ENCODE measurements at places on chromosomes 13 and 19.

GRCh38 chr19:2112516-2113320 is 16.0 kb downstream of the IZUMO4 start:
- DNase-seq, result no peak

DNA sequence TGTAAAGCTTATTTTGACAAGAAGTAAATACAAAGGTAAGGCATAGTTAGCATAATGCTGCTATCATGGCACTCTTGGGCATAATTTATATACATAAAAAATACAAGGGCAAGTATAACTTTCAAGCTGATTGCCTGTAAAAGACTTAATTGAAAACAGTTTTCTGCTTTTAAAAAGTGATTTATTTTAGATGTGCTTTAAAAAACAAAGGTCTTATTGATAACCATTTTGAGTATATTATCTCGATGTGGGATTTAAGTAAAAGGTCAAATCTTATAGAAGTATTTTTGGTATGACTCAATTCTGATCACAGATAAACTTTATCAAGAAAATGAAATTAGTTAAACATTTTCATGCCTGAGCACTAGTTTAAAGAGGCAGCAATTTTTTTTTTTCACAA is 175.8 kb downstream of the KCNRG start:
- no peak for DNase-seq

DNA sequence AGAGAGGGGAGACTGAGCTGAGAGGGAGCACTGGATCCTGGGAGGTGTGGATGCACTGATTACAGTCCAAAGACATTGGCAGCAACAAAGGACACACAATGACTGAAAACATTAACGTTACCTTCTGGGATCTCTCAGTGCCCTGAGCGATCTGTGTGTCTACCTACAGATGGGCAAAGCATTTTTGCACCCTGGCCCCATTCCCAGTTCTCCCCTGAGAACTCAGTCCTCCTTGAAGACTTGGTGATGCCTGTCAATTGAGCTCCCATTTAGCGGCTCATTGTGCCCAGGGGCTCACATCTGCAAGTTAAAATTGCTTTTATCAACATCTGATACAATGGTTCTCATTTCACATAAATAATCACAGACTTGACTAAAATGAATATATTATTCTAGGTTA is 62.5 kb downstream of the CDADC1 start:
- no peak for DNase-seq

DNA sequence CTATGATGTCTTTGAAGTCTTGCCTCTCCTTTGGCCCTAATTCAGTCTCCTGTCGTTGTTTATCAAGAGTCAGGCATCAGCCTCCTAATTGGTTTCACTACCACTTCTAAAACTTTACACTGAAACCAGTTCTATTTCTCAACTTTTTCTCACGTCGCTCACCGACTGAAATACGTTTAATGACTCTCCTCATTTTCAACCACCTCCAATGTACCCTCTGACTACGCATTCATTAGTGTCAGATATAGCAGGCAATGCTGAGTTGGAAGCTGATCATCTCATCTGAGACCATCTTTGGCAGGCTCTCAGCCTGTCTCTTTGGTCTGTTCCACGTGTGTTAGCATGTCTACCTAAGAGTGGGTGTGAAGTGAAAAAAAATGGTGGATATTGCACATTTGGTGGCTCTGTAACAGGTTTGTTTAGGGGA is 128.1 kb downstream of the KL start:
- DNase-seq, result no peak

GRCh38 chr19:13011653-13012389 is 16.5 kb downstream of the NFIX start:
- no peak for DNase-seq

DNA sequence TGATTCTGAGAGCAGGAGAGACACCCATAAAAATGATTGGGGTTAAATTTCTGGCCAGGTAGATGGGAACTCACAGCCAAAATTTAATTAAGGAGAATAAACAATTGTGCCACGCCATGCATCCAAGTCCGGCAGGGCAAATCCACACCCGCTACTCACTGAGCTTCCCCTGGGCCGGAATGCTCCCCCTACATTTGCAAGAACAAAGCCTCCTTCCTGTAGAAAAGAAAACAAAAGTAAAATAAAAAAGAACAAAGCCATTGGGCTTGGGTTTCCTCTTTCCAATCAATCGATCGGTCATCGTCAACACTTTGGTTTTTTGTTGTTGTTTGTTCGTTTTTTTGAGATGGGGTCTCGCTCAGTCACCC is 30.2 kb upstream of the TFDP1 start:
- no peak for DNase-seq

DNA sequence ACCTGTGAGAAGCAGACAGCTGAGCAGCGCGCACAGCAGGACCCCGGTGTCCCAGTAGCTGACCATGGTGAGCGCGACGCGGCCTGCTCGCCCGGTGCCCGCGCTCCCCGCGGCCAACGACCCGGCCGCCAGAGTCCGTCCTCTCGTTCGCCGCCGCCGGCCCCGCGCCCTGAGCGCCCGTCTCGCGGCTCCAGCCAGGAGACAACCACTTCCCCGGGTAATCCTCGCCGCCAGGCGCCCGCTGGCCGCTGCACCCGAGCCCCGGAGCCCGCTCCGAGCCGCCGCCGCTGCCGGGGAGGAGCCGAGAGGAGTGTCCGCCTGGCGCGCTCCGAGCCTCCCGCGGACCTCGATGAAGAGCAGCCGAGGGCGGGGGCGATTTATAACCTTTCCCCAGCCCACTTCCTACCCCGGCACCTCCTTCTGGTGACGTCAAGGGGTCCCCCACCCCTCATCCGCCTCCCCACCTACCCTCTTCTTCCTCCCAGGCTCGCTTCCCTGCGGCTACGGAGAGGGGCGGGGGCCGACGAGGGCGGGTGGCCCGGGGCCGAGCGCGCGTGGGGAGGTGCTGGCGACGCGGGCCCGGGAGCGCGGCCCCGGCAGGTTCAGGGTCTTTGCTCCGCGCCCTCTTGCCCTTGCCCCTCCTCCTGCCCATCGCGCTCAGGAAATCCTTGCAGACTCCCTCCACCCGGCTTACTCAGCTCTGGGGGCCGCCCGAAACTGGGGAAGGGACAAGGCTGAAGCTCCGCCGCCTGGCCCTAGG is at the start of gene FLT1:
TSS of gene FLT1 (minus strand) at position 351 of the 760 bp plus-strand sequence. CDS start at position 66, 285 bp downstream.
- DNase-seq, result no peak

GRCh38 chr13:25977671-25978070 is 74.1 kb downstream of the SHISA2 start:
- DNase-seq, result no peak

GRCh38 chr13:94061301-94061700 is 418.2 kb downstream of the DCT start:
- no peak for DNase-seq

- no peak for DNase-seq
Measured at GRCh38 chr13:28147495-28147894, 9.2 kb downstream of the PAN3 start.

GRCh38 chr13:101916775-101917474 is 464.4 kb downstream of the ITGBL1 start:
- DNase-seq, result no peak

GRCh38 chr13:110944121-110944967 is 29.5 kb upstream of the ANKRD10 start:
- no peak for DNase-seq

DNA sequence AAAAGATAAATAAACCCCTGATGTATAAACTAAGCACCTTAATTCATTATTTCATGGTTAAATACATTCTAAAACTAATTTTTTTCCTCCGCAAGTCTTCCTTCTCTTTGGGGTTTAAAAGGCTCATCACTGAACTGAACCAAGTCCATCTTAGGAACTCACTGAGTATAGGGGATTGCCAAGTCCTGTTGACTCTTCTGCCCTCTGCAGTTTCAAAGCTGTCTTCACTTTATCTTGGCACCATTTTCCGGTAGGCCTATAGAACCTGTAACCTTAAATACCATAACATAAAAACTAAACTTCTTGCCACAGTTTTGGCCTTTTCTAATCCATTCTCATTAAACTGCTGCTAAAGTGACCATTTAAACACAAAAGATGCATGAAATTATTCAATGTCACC is 66.5 kb upstream of the USPL1 start:
- peak; percentile 46 for DNase-seq

DNA sequence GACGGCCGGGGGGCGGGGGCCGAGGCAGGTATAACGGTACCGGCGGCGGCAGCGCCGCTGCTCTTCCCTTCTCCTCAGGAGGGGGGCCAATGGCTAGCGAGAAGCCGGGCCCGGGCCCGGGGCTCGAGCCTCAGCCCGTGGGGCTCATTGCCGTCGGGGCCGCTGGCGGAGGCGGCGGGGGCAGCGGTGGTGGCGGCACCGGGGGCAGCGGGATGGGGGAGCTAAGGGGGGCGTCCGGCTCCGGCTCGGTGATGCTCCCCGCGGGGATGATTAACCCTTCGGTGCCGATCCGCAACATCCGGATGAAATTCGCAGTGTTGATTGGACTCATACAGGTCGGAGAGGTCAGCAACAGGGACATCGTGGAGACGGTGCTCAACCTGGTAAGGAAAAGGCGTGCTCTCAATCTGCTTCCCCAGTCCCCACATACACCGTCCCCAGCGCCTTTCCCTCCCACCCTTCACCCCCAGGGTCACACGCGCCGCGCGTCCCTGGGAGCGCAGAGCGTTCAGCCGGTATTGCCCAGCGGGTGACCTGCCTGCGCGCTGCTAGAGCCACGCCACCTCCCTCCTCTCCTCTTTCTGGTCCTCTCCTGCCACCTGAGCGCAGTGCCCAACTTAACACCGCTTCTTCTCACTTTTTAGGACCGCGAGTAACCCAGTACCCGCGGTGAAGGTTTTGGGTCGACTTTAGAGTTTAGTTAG is 814 bp downstream of the NBEA start:
- no peak for DNase-seq

DNA sequence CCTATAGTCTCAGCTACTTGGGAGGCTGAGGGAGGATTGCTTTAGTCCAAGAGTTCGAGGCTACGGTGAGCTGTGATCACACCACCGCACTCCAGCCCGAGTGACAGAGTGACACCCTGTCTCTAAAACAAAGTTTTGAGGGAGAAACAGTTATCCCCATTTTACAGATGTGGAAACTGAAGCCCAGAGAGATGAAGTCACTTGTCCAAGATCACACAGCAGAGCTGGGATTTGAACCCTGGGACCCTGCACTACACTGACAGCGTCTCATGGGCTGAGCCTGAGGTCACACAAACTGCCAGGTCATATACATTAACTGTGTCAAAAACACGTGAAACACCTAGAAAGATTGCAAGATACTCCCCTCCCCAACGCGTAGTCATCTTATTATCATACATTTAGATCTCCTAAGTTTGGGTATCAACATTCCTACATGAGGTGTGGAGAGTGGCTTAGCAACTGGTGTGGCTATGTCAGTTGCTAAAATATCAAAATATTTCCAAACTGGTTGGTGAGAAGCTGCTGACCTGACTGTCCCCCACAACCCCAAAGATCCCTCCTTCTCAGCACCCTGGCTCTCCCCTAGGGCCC is 8.2 kb downstream of the FCGBP start:
- DNase-seq, result no peak

- no peak for DNase-seq
Measured at GRCh38 chr13:55705971-55706370, 1434.7 kb upstream of the PRR20A start.

- no peak for DNase-seq
Measured at GRCh38 chr19:21463449-21464105, 41.8 kb upstream of the ZNF429 start.

- DNase-seq, result no peak
Measured at GRCh38 chr13:104567114-104567513, 1500.9 kb upstream of the SLC10A2 start.

GRCh38 chr19:44718441-44719261 is 19.7 kb downstream of the CEACAM16 start:
- peak; percentile 55 for DNase-seq

- DNase-seq, result peak; percentile 93
Measured at GRCh38 chr13:43579321-43579720, 207.5 kb downstream of the ENOX1 start.

DNA sequence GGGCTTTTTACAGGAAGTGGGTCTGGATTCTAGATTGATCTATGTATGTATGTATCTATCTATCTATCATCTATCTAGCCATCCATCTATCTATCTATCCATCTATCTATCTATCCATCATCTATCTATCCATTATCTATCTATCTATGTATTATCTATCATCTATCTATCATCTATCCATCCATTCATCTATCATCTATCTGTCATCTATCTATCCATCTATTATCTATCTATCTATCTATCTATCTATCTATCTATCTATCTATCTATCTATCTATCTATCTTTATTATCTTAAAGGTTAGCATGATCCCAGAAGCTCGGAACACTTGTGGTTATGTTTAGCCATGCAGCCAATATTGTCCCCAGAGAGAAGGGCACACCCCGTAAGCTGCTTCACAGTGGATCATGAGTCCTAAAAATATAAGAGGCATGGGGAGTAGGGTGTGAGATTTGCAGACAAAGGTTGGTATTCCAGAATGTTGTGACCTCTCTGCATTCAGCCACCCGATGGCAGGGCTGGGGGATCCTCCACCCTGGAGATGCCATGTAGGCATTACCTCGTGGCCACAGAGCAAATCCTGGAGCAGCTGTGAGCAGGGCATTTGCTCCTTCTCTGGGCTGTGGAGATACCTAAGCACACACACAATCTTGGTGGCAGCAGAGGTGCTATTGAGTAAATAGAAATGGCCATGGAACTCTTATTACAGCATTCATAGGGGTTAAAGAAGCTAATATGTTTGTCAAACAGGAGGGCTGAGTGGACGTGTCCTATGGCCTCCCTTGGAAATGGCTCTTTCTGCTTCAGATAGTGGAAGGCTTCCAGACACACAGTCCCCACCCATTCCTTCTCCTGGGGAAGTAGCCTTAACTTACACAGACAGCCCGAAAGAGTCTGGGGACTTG is 310.0 kb upstream of the TSHZ3 start:
- no peak for DNase-seq

- DNase-seq, result no peak
Measured at GRCh38 chr19:38661996-38662395, 14.5 kb downstream of the ACTN4 start.

- DNase-seq, result peak; percentile 93
Measured at GRCh38 chr19:19032420-19033175, 719 bp downstream of the SUGP2 start.

- no peak for DNase-seq
Measured at GRCh38 chr13:52830946-52831345, 17.5 kb downstream of the PCDH8 start.

GRCh38 chr19:6753178-6754031 is 13.8 kb downstream of the SH2D3A start:
- DNase-seq, result no peak

DNA sequence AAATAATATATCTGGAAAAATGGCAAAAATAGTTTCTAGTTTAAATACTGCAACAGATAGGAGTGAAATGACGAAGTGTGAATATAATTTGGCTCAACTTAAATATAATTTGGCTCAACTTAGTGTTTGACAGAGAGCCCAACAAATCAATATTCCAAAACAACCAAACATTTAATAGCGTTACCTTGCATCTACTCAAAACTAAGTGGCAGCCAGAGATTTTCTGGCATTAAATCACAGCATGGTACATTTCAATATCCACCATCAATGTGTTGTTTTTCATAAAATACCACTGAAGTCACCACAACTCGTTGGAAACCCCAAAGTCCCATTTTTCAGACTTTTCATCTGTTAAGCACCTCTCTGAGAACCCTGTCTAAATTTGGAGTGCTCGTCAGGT is 69.6 kb downstream of the DCLK1 start:
- DNase-seq, result no peak

- DNase-seq, result peak; percentile 17
Measured at GRCh38 chr13:108508263-108508662, 121.1 kb upstream of the MYO16 start.
